Activated CD4-positive, CD25-positive, alpha-beta regulatory T cell treated with anti-CD3 and anti-CD28 coated beads, Interleukin-2, amount 50 U/mL, for 16 hours (primary cell): ENCODE measurements at places on chromosomes 4 and X.

DNA sequence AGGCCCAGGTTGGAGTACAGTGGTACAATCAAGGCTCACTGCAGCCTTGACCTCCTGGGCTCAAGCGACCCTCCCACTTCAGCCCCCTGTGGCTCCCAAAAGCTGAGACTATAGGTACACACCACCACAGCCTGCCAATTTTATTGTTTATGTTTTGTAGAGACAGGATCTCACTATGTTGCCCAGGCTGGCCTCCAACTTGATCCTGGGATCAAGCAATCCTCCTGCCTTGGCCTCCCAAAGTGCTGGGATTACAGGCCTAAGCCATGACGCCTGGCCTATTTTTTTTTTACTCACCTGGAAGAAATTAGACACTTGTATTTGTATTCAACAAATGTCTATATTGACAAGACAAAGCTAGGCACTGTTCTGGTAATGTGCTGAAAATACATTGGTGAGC lies 25.1 kb downstream of the FAM156A start:
- DNase-seq: no peak

GRCh38 chrX:39877905-39878304 lies 219.9 kb downstream of the BCOR start:
- DNase-seq: no peak

DNA sequence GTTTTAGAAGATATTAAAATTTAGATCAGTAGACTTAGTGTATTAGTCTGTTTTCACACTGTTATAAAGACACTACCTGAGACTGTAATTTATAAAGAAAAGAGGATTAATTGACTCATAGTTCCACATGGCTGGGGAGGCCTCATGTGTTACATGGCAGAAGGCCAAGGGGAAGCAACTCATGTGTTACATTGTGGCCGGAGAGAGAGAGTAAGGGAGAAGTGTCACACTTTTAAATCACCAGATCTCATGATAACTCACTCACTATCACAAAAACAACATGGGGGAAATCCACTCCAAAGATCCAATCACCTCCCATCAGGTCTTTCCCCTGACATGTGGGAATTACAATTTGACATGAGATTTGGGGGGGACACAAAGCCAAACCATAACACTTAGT lies 1159.7 kb upstream of the PCDH7 start:
- DNase-seq: no peak

DNA sequence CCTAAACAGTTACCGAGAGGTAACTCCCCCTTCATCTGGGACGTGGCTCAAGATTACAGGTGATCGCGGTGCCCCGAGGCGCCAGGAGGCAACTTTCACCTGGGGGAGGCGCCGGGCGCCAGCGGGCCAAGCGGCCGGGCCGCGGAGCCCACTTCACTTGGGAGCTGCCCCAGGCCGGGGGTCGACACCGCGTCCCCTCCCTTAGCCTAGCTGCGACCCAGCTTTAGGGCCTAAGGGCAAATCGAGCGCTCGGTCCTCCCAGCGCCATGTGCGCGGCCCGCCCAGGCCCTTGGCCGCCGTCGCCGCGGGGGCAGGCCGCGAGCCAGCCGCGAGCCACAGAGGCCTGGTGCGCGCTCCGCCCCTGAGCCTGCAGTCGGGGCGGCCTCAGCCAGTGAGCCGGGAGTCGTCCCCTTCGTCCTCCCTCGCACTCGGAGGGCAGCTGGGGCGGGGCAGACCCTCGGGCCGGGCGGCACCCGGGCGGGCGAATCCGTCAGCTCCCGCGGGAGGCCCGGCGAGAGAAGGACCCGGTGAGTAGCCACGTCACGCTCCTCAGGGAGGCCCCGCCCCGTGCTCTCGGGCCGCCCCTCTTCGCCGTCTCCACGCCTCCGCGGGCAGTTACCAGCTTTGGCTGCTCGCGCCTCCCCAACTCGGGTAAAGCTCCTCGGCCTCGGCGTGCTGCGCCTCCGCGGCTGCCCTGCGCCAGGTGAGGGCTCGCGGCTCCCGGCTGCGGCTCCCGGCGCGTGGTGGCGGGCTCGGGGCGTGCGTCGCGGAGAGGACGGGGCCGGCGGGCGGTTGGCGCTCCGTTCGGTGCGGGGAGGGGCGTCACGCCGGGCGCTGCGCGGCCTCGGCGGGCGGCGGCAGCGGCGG lies at the start of gene LARP1B:
TSS of gene LARP1B (plus strand) at position 614 of the 867 bp plus-strand sequence. CDS start 13,640 bp downstream, outside the sequence.
- peak; percentile 77 for DNase-seq

- DNase-seq: no peak
These were observed 639.7 kb upstream of the AGA start for GRCh38 chr4:178081896-178082295.

GRCh38 chrX:5644776-5645175 lies 583.9 kb downstream of the NLGN4X start:
- DNase-seq: no peak

- no peak for DNase-seq
These were observed 295.8 kb downstream of the GBA3 start for GRCh38 chr4:22988526-22988925.

- peak; percentile 7 for DNase-seq
These were observed 65.8 kb downstream of the RASGEF1B start for GRCh38 chr4:81405900-81406401.

GRCh38 chrX:12685541-12685940 lies 105.7 kb upstream of the PRPS2 start:
- DNase-seq: no peak

GRCh38 chrX:45621376-45622041 lies 420.8 kb upstream of the DIPK2B start:
- DNase-seq: no peak

DNA sequence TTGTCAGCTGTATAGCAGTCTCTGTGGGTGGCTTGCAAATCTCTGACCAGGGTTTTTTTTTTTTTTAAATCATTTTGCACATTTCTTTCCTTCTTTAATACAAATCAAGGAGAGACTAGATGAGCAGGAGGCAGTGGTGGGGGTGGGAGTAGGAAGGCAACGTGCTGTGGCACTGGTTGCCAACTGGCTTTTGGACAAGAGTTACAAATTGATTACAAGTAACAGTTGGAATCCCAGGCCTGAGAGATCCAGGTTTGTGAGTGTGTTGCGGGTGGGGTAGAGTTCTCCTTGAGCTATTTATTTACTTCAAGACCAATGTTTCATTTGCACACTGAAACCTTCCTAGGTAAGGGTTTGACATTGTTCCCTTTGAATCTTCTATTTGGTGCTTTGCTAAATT lies 325.3 kb downstream of the AFF2 start:
- DNase-seq: no peak

GRCh38 chr4:63460075-63460474 lies 949.2 kb downstream of the TECRL start:
- no peak for DNase-seq

DNA sequence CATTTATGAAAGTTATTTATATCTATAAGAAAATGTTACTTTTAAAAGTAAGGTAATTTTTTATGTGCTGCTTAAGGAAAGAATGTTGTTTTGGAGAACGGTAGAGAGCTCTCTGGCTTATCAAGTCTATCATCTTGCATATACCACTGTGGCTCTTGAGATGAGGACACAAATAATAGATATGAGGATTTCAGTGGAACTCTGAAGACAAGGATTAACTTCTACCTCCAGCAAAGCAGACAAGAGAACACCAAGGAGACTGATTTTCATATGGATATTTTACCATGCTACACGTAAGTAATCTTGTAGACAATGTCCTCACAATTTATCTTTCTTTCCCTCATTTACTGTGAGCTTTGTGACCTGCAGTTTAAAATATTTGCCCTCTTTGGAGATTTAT lies 557.5 kb upstream of the NDST4 start:
- DNase-seq: no peak

GRCh38 chrX:123153846-123154335 lies 30.2 kb upstream of the GRIA3 start:
- no peak for DNase-seq
